ENCODE measurements at places on chromosomes 6 and 20. TPM values are rescaled to one million over a fixed set of nuclear protein-coding genes. Genes with fewer than 3 reads are reported as not detected.
A peak's percentile ranks its signal among the peaks of the same experiment; 100 is the strongest.

Gene ZC2HC1B
- not detected for total RNA-seq

GRCh38 chr6:156717542-156717941 lies 59.6 kb upstream of the ARID1B start:
- H3K27me3 ChIP-seq: no peaks in the 10 kb centered on the region
- no peaks in the 10 kb centered on the region for H3K36me3 ChIP-seq
- no peak for DNase-seq
- peaks cover 17% of the 10 kb centered on the region for H3K4me1 ChIP-seq
- H3K4me3 ChIP-seq: no peak overlapping the region
- no peak overlapping the region for H3K27ac ChIP-seq

DNA sequence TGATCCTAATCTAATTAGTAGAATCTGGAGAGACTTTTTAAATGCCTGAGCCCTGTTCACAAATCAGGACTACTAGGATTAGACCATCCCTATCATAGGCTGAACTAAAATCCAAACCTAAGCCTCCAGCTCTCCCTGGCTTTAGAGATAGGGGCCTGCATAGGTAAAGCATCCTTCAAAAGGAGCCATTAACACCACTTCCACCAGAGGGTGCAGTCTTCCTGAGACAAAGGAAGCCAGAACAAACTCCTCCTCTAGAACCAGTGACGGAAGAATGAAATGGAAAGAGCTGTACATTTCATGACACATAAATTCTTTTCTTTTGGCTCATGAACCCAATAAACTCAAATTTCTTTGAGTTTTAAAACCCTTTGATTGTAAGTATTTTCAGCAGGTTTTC lies 291.2 kb upstream of the ADGRB3 start:
- H3K36me3 ChIP-seq: no peaks in the 10 kb centered on the region
- H3K27me3 ChIP-seq: no peaks in the 10 kb centered on the region
- H3K4me3 ChIP-seq: no peak overlapping the region
- no peak overlapping the region for H3K27ac ChIP-seq
- no peak for DNase-seq

GRCh38 chr20:20772497-20773085 lies 60.1 kb upstream of the RALGAPA2 start:
- H3K27ac ChIP-seq: no peak overlapping the region
- no peak overlapping the region for H3K4me3 ChIP-seq
- no peak for DNase-seq

DNA sequence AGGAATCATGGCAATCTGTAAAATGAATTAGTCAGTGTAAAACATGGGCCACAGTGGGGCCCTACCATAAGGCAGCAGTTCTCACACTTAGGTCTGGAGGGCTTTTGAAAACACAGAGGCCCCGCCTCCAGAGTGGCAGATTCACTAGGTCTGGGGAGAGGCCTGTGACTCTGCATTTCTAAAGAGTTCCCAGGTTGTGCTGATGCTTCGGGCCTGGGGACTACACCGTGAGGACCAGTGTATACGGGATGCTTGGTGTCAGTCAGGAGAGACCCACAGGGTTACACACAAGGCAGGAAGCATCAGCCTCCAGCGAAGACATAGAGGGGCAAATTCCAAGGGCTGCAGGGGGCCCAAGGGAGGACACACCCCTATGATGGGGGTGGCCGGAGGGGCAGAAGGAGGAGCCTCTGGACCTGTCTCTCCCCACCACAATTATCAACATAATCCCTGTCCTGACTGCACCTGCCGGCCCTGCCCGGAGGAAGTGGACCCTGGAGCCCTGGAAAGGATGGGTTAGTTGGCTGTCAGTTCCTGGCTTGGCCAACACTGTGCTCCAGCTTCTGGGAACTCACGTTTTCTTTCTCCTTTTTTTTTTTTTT lies 46.7 kb downstream of the FGD2 start:
- H3K36me3 ChIP-seq: peaks cover 27% of the 10 kb centered on the region
- H3K27ac ChIP-seq: peak overlapping the region; percentile 99
- peaks cover 64% of the 10 kb centered on the region for H3K4me1 ChIP-seq
- DNase-seq: peak; percentile 38
- H3K4me3 ChIP-seq: peak overlapping the region; percentile 88

DNA sequence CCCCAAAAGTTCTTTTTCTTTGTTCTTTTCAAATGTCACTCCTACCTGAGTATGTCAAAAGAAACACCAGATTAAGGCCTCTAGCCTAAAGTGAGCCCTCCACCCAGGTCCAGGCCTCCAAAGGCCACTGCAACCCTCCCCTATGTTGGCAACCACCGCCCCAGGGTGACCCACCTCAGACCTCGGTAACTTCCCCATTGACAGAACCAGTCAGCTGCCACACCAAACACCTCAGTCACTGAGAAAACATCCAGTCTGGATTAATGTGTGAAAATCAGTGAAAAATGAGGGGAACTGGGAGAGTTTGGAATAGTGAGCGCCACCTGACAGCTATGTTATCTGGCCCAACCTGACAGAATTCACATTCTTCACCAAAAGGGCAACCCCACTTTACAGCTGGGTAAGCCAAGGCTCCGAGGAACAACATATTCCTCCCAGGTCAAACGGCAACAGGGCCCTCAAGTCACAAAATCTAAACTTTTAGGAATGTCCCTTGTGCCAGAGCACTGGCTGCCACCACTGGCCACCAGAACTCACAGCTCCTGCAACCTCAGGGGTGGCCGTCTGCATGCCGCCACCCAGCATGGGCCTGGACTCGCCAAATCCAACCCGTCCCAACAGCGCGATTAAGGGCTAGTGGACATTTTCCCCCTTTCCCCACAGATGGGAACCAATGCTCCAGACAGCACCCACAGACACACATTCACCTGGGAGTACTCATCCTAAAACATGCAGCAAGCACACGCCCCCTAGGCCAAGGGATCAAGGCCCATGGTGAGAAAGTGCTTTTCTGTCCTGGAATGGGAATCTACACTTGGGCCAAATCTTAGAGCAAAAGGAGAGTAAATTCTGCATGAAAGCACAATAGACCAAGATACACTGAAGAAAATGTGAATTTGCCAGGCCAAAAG lies 4.8 kb downstream of the TAF4 start:
- DNase-seq: no peak
- peaks cover 20% of the 10 kb centered on the region for H3K4me1 ChIP-seq
- no peak overlapping the region for H3K4me3 ChIP-seq
- peaks cover 17% of the 10 kb centered on the region for H3K36me3 ChIP-seq
- H3K27ac ChIP-seq: no peak overlapping the region
- no peaks in the 10 kb centered on the region for H3K27me3 ChIP-seq

Gene PLCB4
- not detected for total RNA-seq

Gene COL9A3
- not detected for total RNA-seq

Gene PNLDC1
- total RNA-seq: 0.25 TPM

Gene SAMD10
- total RNA-seq: 21.0 TPM

GRCh38 chr6:56821005-56821432 lies 133.9 kb upstream of the BEND6 start:
- no peak overlapping the region for H3K27ac ChIP-seq
- H3K27me3 ChIP-seq: peaks cover 5% of the 10 kb centered on the region
- H3K4me1 ChIP-seq: no peaks in the 10 kb centered on the region
- DNase-seq: no peak

DNA sequence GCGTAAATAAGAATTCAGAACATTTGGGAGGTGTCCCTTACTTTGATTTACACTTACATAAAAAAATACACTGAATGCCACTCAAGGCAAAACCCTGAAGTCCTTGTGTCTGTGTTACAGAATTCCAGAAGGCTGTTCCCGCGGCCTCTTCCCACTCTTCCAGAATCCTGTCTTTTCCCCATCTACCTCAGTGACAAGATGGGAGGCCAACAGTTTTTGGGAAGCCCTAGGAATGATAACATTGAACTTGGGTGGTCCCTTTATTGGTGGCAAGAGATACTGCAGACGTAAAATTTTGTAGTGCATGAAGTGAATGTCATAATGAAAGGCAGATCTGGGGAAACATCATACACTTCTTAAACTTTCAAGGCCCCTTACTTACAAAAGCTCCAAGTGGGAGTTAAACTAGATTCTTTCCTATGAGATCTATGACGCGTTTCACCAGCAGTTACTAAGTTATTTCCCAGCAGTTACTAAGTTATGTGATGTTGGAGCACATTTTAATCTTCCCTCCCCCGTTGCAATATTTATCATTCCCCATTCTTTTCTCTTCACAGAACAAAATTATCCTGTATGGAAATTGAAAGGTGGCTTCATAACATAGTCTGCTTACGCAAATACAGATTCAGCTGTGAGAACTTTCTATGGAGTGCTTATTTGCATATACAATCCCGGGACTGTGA lies 79.5 kb downstream of the BCAS1 start:
- no peak overlapping the region for H3K27ac ChIP-seq
- H3K36me3 ChIP-seq: no peaks in the 10 kb centered on the region
- peaks cover 4% of the 10 kb centered on the region for H3K4me1 ChIP-seq
- H3K4me3 ChIP-seq: no peak overlapping the region
- no peak for DNase-seq
- H3K27me3 ChIP-seq: peaks cover 39% of the 10 kb centered on the region

DNA sequence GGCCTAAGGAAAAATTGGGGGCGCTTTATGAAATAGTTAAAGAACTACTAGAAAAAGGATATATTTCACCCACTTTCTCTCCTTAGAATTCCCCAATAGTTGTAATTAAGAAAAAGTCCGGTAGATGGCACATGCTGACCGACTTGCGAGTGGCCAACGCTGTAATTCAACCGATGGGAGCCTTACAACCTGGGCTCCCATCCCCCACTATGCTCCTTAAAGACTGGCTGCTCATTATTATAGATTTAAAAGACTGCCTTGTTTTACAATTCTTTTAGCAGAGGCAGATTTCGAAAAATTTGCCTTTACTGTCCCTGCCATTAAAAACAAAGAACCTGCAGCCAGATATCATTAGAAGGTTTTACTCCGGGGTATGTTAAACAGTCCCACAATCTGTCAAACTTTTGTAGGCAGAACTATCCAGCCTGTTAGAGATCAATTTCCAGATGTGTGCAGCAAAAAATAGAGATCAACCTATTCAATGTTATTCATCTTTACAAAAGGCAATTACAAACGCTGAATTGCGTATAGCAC lies 58.5 kb upstream of the PRSS16 start:
- H3K36me3 ChIP-seq: no peaks in the 10 kb centered on the region
- H3K27me3 ChIP-seq: peaks cover 5% of the 10 kb centered on the region
- H3K4me1 ChIP-seq: peaks cover 13% of the 10 kb centered on the region
- no peak overlapping the region for H3K27ac ChIP-seq
- H3K4me3 ChIP-seq: peak overlapping the region; percentile 90

- peaks cover 10% of the 10 kb centered on the region for H3K36me3 ChIP-seq
- H3K27me3 ChIP-seq: no peaks in the 10 kb centered on the region
- no peak overlapping the region for H3K4me3 ChIP-seq
- H3K27ac ChIP-seq: no peak overlapping the region
- no peak for DNase-seq
- H3K4me1 ChIP-seq: no peaks in the 10 kb centered on the region
These were observed 258.8 kb downstream of the GMDS start for GRCh38 chr6:1986454-1987243.

DNA sequence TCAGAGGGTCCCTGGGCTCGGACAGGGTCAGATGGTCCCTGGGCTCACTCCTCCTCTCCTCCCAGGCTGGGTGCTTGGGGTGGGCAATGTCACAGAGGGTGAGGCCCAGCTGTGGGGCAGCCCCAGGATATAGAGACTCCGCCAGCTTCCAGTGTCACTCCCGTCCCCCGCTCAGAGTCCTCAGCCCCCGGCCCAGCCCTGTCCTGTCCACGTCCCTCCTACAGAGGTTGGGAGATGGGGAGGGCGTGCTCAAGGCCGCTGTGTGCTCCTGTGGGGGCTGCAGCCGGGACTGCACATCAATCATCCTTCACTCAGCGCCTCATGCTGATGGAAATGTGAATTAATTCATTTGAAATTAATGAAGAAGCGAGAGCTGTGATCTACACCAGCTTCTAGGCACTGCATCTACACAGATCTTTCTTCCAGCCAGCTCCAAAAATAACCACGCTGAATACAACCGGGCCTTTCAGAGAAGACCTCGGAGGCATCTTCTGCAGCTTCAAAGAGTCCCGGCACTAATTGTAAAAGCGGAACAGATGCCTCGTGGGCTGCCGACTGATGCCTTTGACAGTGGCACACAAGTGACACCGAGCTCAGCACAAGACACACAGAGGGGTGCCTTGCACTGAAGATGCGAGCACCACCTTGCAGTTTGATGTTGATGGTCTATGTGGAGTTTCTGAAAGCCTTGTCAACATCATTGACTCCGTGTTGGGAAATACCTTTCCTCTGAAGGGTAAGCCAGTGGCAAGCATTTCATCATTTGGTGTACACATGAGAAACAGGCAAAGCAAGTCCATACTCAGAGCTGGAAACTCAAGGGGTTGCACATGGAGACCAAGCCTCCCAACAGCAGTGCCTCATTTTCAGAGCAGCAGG lies 39.3 kb downstream of the DACT2 start:
- H3K4me1 ChIP-seq: no peaks in the 10 kb centered on the region
- H3K27ac ChIP-seq: no peak overlapping the region
- H3K27me3 ChIP-seq: no peaks in the 10 kb centered on the region
- H3K4me3 ChIP-seq: no peak overlapping the region

Gene PACRG
- total RNA-seq: not detected

- DNase-seq: no peak
- H3K27me3 ChIP-seq: peaks cover 8% of the 10 kb centered on the region
- no peaks in the 10 kb centered on the region for H3K36me3 ChIP-seq
- H3K4me3 ChIP-seq: no peak overlapping the region
These were observed 305.6 kb upstream of the MAN1A1 start for GRCh38 chr6:119655124-119655523.

DNA sequence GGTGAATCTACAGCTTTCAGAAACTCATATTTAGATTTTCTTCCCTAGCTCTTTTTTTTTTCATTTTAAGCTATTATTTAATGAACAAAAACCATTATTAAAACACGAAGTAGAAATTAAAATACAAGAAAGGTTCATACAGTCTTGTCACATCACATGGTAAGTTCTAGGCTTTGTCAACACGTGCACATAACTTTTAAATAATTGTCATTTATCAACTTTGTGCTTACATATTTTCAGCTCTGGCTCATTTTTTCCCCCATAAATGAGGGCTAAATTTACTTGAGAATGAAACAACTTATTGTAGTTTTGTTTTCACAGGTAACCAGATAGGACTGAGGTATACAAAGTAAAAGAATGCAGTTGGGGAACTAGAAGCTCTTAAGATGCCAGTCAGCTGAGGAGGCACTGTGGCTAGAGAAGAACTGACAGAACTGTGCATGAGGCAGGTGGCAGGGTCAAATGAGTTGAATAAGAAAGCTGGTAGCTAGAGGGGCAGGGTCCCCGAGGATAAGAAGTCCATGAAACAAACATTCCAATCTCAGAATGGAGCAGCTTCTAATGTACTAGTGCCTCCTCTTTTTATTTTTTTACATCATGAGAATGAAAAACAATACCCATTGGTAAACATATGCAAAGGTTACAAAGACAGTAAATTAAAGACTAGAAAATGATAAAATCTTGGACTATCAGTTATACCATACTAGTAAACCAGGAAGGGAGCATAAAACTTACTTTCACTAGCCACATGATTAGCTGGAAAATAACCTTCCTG lies 141.5 kb downstream of the MYB start:
- H3K27ac ChIP-seq: no peak overlapping the region
- DNase-seq: no peak
- H3K4me3 ChIP-seq: no peak overlapping the region
- no peaks in the 10 kb centered on the region for H3K27me3 ChIP-seq
- no peaks in the 10 kb centered on the region for H3K36me3 ChIP-seq

Gene FGD2
- 4.9 TPM for total RNA-seq

Gene PEDS1
- 30.3 TPM for total RNA-seq

GRCh38 chr20:49573900-49574416 lies 6.0 kb upstream of the PTGIS start:
- peak; percentile 7 for DNase-seq
- H3K36me3 ChIP-seq: peaks cover 12% of the 10 kb centered on the region
- peaks cover 44% of the 10 kb centered on the region for H3K4me1 ChIP-seq
- no peak overlapping the region for H3K4me3 ChIP-seq

Gene LRRC73
- total RNA-seq: 0.23 TPM

Gene TCP1
- 212 TPM for total RNA-seq

- H3K4me1 ChIP-seq: peaks cover under 1% of the 10 kb centered on the region
- DNase-seq: no peak
- peaks cover 8% of the 10 kb centered on the region for H3K36me3 ChIP-seq
- H3K27ac ChIP-seq: no peak overlapping the region
- no peak overlapping the region for H3K4me3 ChIP-seq
These were observed 6.9 kb downstream of the ABCC10 start for GRCh38 chr6:43434001-43434840.

Data from activated CD4-positive, alpha-beta memory T cell treated with anti-CD3 and anti-CD28 coated beads, Interleukin-2, amount 10 ng/mL, durations not matched to agents 7 days and 5 days (primary cell).